T follicular helper cell (primary cell): ENCODE measurements at places on chromosomes 16 and 17.

DNA sequence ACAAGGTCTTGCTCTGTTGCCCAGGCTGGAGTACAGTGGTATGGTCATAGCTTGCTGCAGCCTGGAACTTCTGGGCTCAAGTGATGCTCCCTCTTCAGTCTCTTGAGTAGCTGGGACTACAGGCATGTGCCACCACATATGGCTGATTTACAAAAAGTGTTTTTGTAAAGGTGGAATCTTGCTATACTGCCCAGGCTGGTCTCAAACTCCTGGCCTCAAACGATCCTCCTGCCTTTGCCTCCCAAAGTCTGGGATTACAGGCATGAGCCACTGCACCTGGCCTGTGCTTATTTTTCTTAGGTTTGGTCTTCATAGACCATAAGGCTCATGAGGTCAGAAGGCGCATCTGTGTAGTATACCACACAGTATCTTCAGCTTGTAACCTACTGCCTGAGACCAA lies 5.3 kb downstream of the CLEC19A start:
- DNase-seq: no peak

GRCh38 chr17:56937687-56938086 lies 23.2 kb downstream of the COIL start:
- DNase-seq: no peak

GRCh38 chr17:79212149-79213087 lies 137.8 kb downstream of the ENGASE start:
- no peak for DNase-seq

DNA sequence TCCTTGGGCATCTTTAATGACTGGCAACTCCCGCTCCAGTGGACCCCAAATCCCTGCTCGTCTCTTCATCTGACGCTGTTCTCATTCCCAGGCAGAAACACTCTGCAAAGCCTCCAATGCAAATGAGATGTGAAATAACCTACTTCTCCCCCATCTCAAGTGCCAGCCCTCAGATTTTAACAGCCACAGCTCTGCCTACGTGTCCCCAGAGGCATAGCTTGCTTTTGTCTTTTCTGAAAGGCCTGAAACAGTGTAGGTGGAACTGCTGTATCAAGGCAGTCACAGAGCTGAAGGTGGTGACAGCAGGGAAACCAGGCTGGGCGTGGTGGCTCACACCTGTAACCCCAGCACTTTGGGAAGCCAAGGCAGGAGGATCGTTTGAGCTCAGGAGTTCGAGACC lies 14.7 kb downstream of the RPH3AL start:
- DNase-seq: no peak

DNA sequence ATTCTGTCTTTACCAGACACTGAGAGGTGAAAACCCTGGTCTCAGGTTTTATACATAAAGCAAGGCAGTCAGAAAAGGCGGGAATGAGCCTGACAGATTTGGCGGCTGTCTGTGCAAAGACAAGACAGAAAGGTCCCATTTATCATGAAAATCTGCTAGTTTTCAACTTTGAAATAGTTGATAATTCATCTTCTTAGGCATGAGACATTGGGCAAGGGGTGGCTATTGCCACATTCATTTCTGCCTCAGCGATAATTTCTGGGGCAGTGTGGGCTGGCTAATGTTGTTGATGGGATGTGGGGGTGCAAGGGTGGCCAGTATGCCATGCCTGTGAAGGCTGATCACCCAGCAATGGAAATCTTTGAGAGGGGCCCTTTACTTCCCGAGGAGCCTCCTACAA lies 173.8 kb upstream of the RPH3AL start:
- no peak for DNase-seq

- no peak for DNase-seq
Measured at GRCh38 chr16:54923055-54923473, 7.6 kb upstream of the IRX5 start.

- DNase-seq: no peak
Measured at GRCh38 chr17:66570447-66571195, 264.3 kb upstream of the CACNG5 start.

GRCh38 chr16:3266873-3267537 lies 10.6 kb upstream of the MEFV start:
- no peak for DNase-seq

GRCh38 chr17:58325289-58325726 lies 3.3 kb downstream of the TSPOAP1 start:
- DNase-seq: no peak

DNA sequence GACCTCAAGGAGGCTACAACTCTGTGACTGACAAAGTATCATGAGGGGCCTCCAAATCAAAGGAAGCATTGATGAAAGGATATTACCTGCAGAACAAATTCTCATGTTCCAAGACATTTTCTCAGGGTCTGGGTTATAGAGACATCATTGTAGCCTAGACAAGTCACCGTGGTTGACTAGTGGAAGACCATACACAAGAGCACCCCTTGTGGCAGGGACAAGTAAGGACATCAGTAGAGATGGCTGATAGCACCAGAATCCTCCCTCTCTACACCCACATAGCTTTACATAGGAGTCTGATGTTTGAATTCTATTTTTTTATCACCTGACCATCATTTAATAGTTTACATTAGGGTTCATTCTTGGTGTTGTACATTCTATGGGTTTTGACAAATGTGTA lies 32.5 kb upstream of the CDH8 start:
- DNase-seq: no peak

- DNase-seq: no peak
Measured at GRCh38 chr17:56497132-56497531, 96.4 kb upstream of the NOG start.

- DNase-seq: no peak
Measured at GRCh38 chr17:28105501-28105900, 63.0 kb downstream of the NLK start.

DNA sequence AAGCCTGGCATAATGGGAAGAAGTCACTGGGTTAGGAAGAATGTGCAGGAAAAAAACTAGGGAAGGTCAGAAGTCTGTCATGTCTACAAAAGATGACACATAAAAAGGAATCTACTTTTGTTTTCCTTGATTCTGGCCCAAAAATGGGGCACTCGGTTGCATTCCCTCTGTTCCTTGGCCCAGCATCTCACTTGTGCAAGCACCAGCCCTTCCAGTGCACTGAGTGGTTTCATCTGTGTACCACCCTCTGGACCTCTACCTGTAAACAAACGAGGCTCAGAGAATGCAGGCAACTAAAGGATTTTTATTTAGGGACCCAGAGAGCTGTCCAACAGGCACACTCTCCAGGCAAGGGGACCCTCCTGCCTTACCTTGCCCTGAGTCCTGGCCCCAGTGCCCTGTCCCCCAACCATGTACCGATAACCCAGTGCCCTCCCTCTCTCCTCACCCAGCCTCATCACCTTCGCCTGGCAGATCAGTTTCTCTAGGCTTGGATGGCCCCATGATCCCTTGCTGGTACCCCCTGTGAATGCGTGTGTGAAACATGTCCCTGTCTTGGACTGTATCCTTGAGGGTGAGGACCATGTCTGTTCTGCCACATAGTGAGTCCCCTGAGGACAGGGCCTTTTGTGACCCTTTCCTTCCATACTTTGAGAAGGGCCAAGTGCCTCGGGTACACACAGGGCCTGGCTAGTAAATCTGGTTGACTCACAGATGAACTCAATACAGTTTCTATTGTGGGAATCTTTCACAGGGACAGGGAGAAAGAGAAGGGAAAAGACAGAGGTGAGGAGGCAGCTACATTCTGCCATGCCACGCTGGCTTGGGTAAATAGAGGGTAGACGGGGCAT lies 13.3 kb downstream of the NXPH3 start:
- DNase-seq: no peak

GRCh38 chr17:32960815-32961214 lies 30.8 kb upstream of the SPACA3 start:
- no peak for DNase-seq

DNA sequence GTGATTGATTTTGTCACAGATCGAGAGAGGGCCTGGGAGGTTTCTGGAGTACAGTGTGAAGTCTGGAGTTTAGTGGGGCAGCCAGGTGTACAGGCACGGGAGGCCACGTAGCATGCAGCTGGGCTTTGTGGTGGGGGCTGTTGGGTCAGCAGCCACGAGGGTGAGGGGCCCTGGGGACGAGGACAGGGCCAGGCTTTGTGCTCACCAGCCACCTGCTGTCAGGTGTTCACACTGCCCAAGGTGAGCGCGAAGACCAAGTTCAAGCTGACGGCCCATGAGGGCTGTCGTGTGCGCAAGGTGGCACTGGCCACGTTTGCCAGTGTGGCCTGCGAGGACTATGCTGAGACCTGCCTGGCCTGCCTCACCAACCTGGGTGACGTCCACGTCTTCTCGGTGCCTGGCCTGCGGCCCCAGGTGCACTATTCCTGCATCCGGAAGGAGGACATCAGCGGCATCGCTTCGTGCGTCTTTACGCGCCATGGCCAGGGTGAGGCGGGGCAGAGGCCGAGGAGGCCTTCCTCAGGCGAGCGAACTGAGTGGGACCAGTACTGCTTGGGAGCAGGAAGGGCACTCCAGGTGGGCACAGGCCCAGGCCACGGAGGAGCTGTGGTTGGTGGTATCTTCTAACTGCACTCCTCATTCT lies 15.9 kb downstream of the LLGL1 start:
- no peak for DNase-seq

DNA sequence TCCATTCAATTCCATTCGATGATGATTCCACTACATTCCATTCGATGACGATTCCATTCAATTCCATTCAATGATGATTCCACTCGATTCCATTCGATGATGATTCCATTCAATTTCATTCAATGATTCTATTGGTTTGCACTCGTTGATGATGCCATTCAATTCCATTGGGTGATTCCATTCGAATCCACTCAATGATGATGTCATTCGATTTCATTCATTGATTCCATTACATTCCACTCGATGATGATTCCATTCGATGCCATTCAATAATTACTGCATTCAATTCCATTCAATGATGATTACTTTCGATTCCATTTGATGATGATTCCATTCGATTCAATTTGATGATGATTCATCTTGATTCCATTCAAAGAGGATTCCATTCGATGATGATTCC lies 1299.4 kb downstream of the TP53TG3F start:
- DNase-seq: no peak

DNA sequence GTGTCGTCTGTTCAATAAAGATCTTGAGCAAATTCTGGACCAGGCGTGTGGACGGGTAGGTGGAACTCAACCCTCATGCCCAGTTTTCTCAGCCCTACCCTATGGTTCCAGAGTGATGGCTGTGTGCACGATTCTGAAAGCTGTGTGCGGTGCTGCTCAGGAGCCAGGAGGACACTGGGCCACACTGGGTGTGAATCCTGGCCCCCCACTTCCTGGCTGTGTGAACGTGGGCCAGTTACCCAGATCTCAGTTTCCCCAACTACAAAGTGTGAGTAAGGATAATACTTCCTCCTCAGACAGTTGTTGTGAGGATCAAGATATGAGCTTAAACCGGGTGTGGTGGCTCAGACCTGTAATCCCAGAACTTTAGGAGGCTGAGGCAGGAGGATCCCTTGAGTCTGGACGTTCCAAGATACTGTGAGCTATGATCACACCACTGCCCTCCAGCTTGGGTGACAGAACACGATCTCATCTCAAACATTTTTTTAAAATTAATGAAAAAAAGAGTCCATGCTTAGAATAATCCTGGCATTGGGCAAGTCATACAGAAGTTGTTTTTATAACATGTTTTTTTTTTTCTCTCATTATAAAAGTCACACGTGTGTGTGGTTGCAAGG lies 14.7 kb upstream of the MPRIP start:
- DNase-seq: no peak

- no peak for DNase-seq
Measured at GRCh38 chr16:48161906-48162305, 6.1 kb upstream of the ABCC12 start.

DNA sequence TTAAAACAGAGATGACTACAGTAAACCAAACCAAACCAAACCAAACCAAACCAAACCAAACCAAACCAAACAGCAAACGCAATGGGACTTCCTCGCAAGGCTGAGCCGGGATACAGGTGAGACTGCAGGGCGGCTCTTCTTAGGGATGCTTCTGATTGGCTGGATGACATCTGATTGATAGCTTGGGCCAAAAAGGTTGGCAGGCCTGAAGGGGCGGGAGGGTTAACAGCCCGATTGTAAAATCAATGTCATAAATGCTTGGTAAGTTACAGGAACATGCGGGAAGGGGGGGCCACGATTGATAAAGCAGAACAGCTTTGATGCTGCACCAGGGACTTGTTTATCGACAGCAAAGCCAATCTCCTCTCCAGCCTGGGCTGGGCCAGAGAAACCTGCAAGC lies 86.1 kb downstream of the ZFHX3 start:
- DNase-seq: no peak

- no peak for DNase-seq
Measured at GRCh38 chr17:77217566-77217965, 76.8 kb downstream of the SEC14L1 start.
